Spleen (tissue), 13 donors: ENCODE measurements at places on chromosomes 16 and 17. TPM values are rescaled to one million over a fixed set of nuclear protein-coding genes. Genes with fewer than 3 reads are reported as not detected.

Gene SPECC1
- 7.4 TPM for polyA plus RNA-seq

Gene HAP1
- 0.58 TPM for polyA plus RNA-seq

Gene PNMT
- 0.80 TPM for polyA plus RNA-seq

Gene TAC4
- polyA plus RNA-seq, result not detected

Gene KRT34
- polyA plus RNA-seq, result not detected

Gene GLIS2
- polyA plus RNA-seq, result 2.0 TPM

Gene HIC1
- 4.7 TPM for polyA plus RNA-seq

Gene C1QTNF1
- polyA plus RNA-seq, result 25.3 TPM

Gene CHST5
- 0.03 TPM for polyA plus RNA-seq

Gene KRT15
- 0.07 TPM for polyA plus RNA-seq

Gene MEIOC
- polyA plus RNA-seq, result 0.04 TPM

Gene MYH10
- 2.2 TPM for polyA plus RNA-seq

Gene C16orf92
- polyA plus RNA-seq, result not detected

Gene GFOD2
- polyA plus RNA-seq, result 11.6 TPM

Gene FOXC2
- 0.05 TPM for polyA plus RNA-seq

Gene CASKIN2
- 6.2 TPM for polyA plus RNA-seq

Gene FBXW10B
- polyA plus RNA-seq, result 0.28 TPM

Gene KRTAP9-8
- polyA plus RNA-seq, result not detected

Gene HSF4
- polyA plus RNA-seq, result 24.0 TPM

Gene CAPN15
- 25.8 TPM for polyA plus RNA-seq

Gene GJD3
- polyA plus RNA-seq, result 0.20 TPM

Gene UMOD
- not detected for polyA plus RNA-seq

Gene TMEM219
- 144 TPM for polyA plus RNA-seq

Gene SCNN1G
- not detected for polyA plus RNA-seq

Gene CCDC200
- not detected for polyA plus RNA-seq
